Activated B cell treated with CpG ODN at 0.5 μM for 24 hours (primary cell): ENCODE measurements at places on chromosomes 7 and 10.

- H3K36me3 ChIP-seq = no peaks in the 10 kb centered on the region
- peaks cover 50% of the 10 kb centered on the region for H3K4me1 ChIP-seq
- DNase-seq = no peak
- H3K27me3 ChIP-seq = no peaks in the 10 kb centered on the region
Observed at GRCh38 chr10:63700631-63701156, 179.5 kb downstream of the REEP3 start.

- DNase-seq = no peak
- no peaks in the 10 kb centered on the region for H3K36me3 ChIP-seq
- no peaks in the 10 kb centered on the region for H3K27me3 ChIP-seq
- H3K4me1 ChIP-seq = no peaks in the 10 kb centered on the region
Observed at GRCh38 chr7:136030330-136030729, 53.2 kb upstream of the MTPN start.

- H3K27ac ChIP-seq = no peak overlapping the region
- H3K4me3 ChIP-seq = no peak overlapping the region
- peaks cover 94% of the 10 kb centered on the region for H3K36me3 ChIP-seq
- no peak for DNase-seq
Observed at GRCh38 chr7:98968621-98969020, 90.3 kb downstream of the TRRAP start.

- H3K27me3 ChIP-seq = peaks cover 26% of the 10 kb centered on the region
- peak overlapping the region; percentile 21 for H3K4me3 ChIP-seq
- no peak for DNase-seq
- H3K36me3 ChIP-seq = peaks cover 2% of the 10 kb centered on the region
- H3K27ac ChIP-seq = no peak overlapping the region
Observed at GRCh38 chr10:86759073-86759672, 2.8 kb downstream of the BMPR1A start.

GRCh38 chr10:47261121-47261520, 38.9 kb upstream of the GDF10 start:
- no peaks in the 10 kb centered on the region for H3K27me3 ChIP-seq
- peaks cover 57% of the 10 kb centered on the region for H3K4me1 ChIP-seq
